ENCODE measurements at places on chromosomes 5 and 9.

- DNase-seq, result no peak
Observed at GRCh38 chr9:134521817-134522501, 119.6 kb upstream of the COL5A1 start.

- DNase-seq, result no peak
Observed at GRCh38 chr5:33824516-33825195, 67.1 kb downstream of the ADAMTS12 start.

GRCh38 chr9:131076347-131077195, 19.8 kb upstream of the AIF1L start:
- DNase-seq, result no peak

DNA sequence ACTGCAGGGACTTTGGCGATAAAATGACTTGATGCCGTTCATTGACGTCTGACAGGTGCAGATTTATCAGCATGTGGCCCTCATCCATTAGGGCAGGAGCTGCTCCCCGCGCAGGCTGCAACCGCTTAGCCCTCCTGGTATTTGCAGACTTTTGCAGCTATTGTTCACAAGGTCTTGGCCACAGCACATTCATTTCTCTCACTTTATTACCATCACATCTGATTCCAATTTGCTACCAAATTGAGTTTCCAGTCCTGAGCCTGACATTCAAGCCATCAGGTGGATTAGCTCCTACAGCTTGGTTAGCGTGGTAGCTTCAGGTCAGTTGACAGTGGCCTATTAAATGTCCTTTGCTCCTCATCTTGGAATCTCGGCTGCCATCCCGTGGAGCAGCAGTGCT, 299.2 kb downstream of the CD180 start:
- no peak for DNase-seq

DNA sequence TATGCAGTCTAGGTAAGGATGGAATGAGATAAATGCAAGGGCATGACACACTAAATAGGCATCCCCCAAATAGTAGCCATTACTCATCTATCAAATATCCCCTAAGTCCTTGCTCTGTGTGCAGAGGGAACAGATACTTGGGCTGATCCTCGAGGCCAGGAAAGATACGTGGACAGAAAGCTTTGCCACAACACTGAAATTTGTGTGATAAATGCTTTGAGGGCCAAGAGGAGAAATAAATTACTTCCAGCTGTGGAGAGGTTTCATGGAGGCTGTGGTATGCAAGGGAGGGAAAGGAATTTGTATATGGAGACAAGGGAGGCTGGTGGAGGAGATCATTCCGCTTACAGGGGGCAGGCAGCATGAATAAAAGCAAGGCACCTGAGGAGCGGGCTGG, 18.5 kb downstream of the ATOX1 start:
- DNase-seq, result no peak

DNA sequence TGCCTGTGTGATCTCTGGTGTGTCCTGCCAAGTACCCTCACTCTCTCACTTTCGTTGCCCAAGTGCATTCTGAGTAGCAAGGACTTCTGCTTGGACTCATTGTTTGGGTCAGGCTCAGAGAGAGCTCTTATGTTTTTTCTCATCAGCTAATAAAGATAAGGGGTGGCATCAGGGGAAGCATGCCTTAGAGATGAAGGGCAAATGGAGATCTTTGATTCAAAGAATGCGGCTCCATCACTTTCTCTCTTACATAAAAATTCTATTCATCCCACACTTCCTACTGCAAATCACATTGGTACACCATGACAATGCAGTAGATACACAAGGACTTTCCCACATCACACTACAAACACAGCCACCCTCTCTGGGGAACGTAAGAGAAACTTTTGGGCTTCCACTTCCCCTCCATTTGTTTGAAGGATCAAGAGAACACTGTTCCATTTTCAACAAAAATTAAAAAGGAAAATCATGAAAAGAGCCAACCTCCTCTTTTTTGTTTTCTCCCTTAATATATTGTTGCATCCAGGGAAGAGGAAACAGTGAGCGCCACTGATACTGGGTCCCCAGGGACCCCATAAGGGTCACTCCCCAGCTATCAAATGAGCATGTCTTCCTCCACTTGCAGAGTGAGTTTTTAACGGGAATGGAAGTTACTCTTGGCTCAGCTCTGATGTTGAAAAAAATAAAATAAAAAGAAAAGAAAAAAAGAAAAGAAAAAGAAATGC, 73.0 kb downstream of the ZNF366 start:
- no peak for DNase-seq

GRCh38 chr5:143582869-143583268, 179.4 kb upstream of the NR3C1 start:
- no peak for DNase-seq

GRCh38 chr9:95815961-95816360, 59.5 kb upstream of the ERCC6L2 start:
- no peak for DNase-seq

DNA sequence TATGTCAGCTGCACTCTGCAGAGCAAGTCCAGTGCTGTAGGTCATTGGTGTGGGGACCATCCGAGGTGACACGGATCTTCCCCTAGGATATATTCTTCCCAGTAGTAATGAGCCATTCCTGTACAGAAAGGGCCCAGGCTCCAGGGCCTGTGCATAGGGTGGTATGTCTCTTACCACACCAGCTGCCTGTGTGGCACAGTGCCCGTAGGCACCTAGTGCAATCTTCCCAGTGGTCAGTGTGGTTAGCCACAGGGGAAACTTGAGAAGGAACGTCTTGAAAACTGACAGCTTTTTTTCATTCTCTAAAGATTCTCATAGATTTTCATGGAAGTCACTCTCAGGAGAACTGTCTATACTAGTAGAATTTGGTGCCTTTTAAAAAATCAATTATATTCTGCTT, 39.8 kb downstream of the CYSTM1 start:
- no peak for DNase-seq

GRCh38 chr5:178392931-178393394, 160.4 kb upstream of the PHYKPL start:
- DNase-seq, result no peak

GRCh38 chr5:65646938-65647337, 22.1 kb downstream of the SHLD3 start:
- DNase-seq, result no peak

- no peak for DNase-seq
Observed at GRCh38 chr5:140216478-140217074, 41.6 kb downstream of the CYSTM1 start.

DNA sequence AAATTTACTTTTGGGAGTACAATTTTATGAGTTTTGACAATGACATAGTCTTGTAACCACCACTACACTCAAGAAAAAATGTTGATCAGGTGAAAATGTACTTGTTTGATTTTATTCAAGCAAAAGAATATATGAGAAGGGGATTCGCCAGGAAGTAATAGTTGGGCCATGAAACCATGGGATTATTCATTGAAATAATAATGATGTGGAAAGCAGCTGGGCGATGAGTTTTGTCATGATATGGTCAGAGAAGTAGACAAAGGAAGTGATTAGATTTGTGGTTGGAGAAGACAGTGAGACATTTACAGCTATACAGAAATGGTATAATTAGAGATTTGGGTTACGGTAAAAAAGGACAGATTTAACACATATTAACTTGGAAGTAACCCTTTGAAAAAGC, 11.2 kb downstream of the HMGCR start:
- no peak for DNase-seq

DNA sequence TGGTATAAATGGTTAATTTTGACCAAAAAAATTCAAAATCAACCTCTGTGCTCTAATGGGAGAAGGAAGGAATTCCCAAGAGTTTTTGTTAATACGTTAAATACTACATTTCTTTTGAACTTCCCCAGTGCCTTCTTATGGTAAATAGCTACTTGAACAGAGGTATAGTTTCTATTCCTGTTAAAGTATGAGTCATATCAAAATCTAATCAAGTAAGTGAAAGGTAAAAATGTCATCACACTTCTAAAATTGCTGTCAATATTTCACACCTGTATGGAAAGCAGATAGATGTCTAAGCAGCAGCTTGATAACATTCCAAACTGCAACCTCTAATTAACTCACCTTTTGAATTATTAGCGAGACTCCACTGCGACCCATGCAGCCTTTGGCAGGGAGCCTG, 214.1 kb upstream of the MEF2C start:
- no peak for DNase-seq

All from stimulated activated CD4-positive, alpha-beta T cell treated with anti-CD3 and anti-CD28 coated beads, Interleukin-12 subunit alpha, Interleukin-12 subunit beta, amount 100 ng/mL, for 24 hours (primary cell).